Endodermal cell (in vitro differentiated cells): ENCODE measurements at places on chromosomes 2 and 18.

DNA sequence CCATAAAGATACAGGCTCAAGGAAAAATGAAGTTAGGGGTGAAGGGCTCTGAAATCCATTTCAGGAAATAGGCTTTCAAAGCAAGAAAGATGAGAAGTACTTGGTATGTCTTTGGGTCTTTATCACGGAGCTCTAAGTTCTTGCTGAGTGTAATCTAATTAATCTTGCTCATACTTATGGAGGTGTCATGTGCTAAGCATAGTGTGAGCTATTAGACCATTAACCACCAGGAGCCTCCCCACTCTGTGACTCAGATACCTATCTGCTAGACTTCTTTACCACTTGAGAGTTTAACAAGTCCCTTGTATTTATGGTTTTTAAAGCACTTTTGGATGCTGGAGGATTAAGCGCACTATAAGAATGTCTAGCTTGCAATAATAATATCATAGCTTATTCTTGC is 678.7 kb downstream of the EPHA4 start:
- DNase-seq = no peak

- DNase-seq = no peak
Measured at GRCh38 chr2:236749346-236749745, 179.7 kb downstream of the ACKR3 start.

DNA sequence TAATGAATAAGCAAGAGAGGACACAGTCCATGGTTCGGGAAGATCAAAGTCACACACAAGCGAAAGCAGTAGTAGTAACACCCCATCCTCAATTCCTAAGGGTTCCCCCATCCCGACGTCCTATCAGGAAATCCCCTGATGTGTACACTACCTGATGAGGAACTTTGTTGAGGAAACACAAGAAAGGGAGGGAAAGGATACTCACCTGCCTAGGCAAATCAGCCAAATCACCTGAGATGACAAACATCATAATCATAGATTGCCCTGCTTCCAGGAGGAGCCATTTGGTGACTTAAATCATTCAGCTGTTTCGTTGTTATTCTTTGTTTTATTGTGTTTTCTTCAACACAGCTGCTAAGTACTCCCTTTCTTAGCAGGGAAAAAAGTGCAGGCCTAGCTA is 55.5 kb upstream of the SPOPL start:
- DNase-seq = no peak

DNA sequence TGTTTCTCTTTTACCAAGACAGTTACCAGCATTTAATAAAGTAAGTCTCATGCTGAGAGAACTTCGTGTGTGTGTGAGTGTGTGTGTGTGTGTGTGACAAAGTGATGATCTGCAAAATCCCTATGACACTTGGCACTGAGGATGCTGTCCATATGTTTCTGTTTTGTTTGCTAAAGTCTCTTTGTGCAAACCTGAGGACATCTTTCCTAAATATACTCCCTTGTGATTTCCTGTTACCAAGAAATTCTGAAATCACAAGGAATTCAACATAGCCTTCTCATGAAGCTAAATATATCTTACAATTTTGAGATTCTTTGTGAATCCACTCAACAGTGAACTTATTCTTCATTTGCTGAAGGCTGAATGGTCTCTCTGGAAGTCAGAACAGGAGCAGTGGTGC is 1359.7 kb upstream of the NRXN1 start:
- no peak for DNase-seq

DNA sequence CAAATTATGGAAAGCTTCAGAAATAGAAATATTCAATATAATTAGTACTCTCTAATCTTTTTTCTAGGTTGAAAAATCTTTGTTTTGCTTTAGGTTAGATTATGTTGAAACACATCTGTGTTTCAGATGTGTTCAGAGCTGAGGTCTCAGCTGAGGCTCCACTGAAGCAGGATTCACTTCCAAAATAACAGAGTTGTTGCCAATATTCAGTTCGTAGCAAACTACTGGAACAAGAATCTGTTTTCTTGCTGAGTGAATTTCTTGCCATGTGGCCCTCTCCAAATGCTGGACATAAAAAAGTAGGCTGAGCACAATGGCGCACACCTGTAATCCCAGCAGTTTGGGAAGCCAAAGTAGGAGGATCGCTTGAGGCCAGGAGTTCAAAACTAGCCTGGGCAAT is 8.7 kb downstream of the PHOSPHO2 start:
- peak; percentile 9 for DNase-seq

GRCh38 chr2:233060501-233060979 is 398 bp downstream of the INPP5D start:
- peak; percentile 48 for DNase-seq

GRCh38 chr2:104860451-104860790 is 6.5 kb downstream of the POU3F3 start:
- DNase-seq = no peak

DNA sequence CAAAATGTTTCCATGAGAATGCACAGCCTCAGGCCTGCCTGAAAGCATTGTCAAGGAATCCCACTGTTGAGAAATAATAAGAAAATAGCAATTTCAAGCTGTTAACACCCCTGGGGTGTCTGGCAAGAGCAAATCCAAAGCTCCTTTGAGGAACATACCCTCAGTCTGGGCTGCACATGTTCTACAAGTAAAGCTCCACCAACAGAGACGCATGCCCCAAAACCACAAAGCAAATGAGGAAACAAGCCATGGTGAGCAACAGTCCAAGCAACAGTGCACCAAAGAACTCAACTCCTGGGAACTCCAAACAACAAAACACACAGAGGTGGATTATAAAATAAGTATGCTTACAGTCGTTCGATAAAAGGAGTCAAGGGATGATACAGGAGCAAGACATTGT is 40.3 kb downstream of the CYP27C1 start:
- no peak for DNase-seq

GRCh38 chr2:224837558-224837957 is 121.4 kb upstream of the CCDC195 start:
- DNase-seq = no peak

GRCh38 chr2:202007015-202007982 is 26.4 kb upstream of the FZD7 start:
- no peak for DNase-seq

DNA sequence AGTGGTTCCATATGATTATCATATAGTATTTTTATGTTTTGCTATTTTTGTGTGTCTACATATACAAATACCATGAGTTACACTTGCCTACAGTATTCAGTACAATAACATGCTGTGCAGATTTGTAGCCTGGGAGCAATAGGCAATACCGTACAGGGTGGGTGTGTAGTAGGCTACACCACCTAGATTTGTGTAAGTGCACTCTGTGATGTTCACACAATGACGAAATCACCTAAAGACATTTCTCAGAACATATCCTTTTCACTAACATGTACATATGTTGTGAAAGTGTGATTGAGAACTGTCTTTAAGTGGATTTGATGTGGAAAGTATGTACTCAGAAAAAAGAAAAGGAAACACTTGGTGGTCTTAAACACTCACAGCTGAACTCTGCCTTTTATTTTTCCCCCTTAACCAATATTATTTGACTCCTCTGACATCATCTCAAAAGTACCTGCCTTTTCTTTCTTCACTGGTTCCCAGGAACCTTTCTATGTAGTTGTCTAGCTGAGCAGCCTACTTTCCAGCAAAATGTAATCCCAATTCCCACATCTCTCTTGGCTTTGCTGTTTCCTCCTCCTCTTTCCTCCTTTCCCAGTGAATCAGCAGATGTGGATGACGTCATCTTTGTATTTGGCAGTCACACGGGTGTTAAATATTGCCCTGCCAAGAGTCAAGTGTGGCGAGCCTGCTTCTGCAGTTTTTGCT is 47.7 kb downstream of the OSBPL6 start:
- DNase-seq = no peak
